ENCODE measurements at places on chromosomes 5 and 9. TPM values are rescaled to one million over a fixed set of nuclear protein-coding genes. Genes with fewer than 3 reads are reported as not detected.
A peak's percentile ranks its signal among the peaks of the same experiment; 100 is the strongest.

Gene CNTNAP3B
- not detected for total RNA-seq

Gene PCDHB14
- total RNA-seq, result 0.77 TPM

DNA sequence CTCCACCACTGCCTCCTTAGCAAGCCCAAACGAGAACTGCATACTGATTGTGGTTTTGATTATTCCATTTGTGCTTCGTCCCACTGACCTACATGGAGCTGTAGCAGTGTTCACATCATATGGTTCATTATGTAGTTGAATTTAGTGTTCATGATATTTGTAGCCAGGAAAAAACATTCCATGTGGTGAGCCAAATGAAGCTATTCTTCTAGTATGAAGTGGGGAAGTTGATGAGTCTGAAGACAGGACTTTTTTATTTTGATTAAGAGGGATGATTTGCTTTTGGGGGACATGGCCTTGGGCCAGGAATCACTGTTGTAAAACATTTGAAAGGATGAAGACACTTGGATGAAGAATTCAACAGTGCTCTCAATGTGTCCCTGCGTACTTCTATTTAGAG is 192.9 kb upstream of the SLC27A6 start:
- no peak for DNase-seq

DNA sequence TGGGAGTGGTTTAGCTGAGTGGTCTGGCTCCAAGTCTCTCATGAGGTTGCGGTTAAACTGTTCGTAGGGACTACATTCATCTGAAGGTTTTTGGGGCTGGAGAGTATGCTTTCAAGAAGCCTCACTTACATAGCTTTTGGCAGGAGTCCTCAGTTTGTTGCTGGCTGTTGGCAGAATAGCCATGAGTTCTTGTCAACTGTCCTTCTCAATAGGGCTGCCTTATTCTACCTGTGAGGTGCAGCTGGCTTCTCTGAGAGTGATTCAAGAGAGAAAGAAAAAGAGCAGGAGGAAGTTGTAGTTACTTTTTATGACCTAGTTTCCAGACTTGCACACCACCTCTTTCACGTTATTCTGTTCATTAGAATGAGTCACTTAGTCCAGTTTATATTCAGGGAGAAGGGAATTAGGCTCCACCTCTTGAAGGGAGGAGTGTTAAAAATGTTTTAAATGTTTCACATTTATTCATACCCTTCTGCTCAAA is 33.2 kb downstream of the YTHDC2 start:
- DNase-seq, result peak; percentile 66

GRCh38 chr9:110126499-110126941 is 81.4 kb downstream of the C9orf152 start:
- no peak for DNase-seq

All from fibroblast of lung (primary cell).